ENCODE measurements at places on chromosomes 1 and 21.

GRCh38 chr1:84223751-84224432 lies 77.6 kb upstream of the SAMD13 start:
- no peak for DNase-seq

- no peak for DNase-seq
These were observed 7.5 kb downstream of the IVNS1ABP start for GRCh38 chr1:185309566-185309965.

DNA sequence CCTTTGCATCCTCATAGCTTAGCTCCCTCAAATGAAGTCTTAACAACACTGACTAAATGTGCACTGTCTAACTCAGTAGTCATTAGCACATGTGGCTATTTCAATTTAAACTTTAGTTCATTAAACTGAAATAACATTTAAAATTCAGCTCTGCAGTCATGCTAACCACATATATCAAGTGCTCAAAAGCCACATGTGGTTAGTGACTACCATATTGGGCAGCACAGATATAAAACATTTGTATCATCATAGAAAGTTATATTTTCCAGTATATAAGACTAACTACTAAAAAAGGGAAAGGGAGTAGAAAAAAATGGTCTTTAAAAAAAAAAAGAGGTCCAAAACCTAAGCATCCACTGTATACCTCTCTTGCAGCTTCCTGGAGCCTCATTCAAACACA lies 64.1 kb downstream of the SETD4 start:
- DNase-seq, result no peak

GRCh38 chr1:11650331-11650991 lies 3.8 kb downstream of the FBXO2 start:
- DNase-seq, result peak; percentile 82

GRCh38 chr1:211378844-211379243 lies 52.2 kb downstream of the TRAF5 start:
- DNase-seq, result peak; percentile 40
